ENCODE measurements at places on chromosomes 6 and 20.

GRCh38 chr6:137868721-137869548 is 1.9 kb downstream of the TNFAIP3 start:
- DNase-seq: no peak

- DNase-seq: no peak
These were observed 87.0 kb upstream of the LRFN2 start for GRCh38 chr6:40674170-40674569.

DNA sequence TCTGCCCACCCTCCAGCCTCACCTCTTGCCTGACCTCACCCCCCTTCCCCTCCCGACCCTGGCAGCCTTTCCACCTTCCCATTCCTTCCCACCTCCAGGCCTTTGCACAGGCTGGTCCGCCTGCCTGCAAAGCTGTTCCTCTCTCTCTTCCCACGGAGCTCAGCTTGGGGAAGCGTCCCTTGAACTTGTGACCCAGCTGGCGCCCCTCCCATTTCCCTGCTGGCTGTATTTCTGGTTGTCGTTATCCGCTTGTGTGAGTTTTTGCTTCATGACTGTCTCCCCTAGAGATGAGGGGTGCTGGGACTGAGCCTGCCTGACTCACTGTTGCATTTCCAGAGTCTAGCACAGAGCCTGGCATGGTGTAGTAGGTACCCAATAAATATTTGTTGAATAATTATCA is 32.5 kb downstream of the VSTM2L start:
- no peak for DNase-seq

DNA sequence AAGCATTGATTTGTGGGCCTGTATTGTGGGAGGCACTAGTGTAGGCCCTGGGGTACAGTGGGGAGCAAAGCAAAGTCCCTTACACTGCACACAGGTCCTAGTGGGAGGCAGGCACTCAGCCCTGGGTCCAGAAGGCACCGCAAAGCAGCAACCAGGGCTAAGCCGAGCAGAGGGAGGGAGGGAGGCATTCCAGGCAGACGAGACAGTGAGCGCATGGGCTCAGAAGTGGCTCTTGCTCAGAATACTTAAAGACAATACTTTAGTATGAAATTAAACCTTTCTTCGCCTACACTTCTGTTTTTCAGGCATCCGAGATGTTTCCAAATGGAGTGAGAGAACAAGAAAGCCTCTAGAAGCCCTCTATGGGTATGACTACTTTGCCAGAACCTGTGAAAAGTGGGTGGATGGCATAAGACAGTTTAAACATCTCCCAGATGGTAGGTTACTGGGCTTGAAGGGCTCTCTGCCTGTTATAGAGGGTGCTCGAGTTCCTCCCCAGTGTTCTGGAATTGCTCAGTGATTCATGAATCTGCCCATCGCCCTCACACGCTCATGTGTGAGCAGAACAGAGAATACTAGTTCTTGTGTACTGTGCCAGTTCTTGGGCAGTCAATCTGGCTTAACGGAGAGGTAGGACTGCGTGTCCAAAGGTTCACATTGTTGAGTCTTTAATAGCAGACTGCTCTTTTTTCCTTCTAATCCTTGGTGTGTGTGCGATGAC is 18.7 kb downstream of the BPHL start:
- no peak for DNase-seq

GRCh38 chr6:24640166-24640565 is 5.8 kb downstream of the KIAA0319 start:
- no peak for DNase-seq

GRCh38 chr6:145838305-145838704 is 23.7 kb upstream of the FBXO30 start:
- no peak for DNase-seq

- DNase-seq: no peak
These were observed 88.0 kb downstream of the PRND start for GRCh38 chr20:4809707-4810106.

DNA sequence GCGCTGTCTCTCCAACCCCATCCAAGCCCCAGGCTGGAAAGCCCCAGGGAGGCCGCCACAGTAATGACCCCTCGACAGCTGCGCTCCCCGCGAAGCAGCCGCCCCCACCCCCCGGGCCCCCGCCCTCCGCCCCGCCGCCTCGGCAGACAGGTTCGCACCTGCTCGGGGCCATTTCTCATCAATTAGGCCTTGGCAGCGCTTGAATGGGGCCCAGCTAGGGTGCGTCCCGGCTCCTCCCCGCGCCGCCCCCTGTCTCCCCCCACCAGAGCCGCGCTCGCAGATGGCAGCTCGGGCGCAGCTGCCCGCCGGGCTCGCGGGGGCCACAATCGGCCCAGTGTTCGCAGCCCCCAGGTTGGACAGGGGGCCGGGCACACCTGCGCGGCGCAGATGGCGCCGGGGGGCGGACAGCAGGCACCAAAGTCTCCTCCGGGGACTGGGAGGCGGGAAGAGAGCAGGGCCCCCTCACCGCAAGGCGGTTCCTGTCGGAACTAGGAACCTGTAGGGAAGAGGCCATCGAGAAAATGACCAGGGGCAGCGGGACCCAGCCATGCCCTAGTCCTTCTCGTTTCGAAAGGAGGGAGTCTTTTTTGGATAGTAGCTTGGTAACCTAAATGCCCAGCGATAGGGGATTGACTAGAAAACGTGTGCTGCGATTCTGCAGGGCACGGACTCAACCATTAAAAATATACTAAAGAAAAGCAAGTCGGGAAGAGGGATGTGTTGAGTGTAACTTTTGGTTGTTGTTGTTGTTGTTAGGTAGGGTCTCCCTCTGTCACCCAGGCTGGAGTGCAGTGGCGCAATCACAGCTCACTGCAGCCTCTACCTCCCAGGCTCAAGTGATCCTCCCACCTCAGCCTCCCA is 83.2 kb upstream of the EYA2 start:
- no peak for DNase-seq

DNA sequence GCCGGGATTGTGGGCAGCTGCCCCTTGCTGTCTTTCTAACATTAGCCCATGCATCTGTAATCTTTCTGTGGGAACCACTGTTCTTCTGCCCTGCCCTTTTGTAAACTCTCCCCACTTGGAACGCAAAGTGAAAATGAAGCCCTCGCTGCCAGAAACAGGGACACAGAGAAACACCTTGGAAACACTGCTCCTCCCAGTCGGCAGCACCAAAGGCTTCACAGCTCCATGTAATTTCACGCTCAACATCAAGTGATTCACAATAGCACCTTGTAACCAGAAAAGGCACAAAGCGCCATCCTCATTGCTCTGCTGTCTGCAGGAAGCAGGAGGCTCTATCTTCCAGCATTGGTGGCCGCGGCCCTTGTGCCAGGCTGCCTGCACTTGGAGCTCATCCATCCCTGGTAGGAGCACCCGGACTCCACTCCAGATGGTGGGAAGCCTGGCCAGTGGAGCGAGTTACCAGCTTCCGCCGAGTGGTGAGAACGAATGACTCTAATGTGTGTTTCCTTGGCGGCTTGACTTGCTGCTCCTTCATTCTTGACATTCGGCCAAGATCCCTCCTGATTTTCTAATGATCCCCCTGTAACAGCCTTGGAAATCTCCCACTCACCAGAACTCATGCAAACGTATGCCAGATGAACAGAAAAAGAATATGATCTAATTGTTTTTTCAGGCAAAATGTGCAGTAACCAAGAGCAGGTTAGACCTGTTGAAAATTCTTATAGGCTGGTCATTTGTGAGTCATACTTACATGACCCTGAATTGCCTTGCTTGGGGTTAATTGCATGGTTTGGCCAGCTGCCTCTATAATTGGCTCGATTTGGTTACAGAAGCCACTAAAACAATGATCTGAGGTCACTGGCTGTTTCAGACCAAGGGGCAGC is 169.1 kb upstream of the CDYL start:
- DNase-seq: no peak

DNA sequence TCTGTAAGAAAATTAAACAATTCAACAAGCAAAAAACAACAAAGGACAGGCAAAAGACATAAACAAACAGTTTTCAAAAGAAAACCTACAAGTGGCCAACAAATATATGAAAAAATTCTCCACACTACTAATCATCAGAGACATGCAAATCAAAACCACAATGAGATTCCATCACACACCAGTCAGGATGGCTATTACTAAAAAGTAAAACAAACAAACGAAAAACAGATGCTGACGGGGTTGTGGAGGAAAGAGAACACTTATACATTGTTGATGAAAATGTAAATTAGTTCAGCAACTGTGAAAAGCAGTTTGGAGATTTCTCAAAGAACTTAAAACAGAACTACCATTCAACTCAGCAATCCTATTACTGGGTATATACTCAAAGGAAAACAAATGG is 537.6 kb downstream of the HDGFL1 start:
- no peak for DNase-seq

- no peak for DNase-seq
These were observed 5.2 kb downstream of the RAET1G start for GRCh38 chr6:149917679-149918078.

DNA sequence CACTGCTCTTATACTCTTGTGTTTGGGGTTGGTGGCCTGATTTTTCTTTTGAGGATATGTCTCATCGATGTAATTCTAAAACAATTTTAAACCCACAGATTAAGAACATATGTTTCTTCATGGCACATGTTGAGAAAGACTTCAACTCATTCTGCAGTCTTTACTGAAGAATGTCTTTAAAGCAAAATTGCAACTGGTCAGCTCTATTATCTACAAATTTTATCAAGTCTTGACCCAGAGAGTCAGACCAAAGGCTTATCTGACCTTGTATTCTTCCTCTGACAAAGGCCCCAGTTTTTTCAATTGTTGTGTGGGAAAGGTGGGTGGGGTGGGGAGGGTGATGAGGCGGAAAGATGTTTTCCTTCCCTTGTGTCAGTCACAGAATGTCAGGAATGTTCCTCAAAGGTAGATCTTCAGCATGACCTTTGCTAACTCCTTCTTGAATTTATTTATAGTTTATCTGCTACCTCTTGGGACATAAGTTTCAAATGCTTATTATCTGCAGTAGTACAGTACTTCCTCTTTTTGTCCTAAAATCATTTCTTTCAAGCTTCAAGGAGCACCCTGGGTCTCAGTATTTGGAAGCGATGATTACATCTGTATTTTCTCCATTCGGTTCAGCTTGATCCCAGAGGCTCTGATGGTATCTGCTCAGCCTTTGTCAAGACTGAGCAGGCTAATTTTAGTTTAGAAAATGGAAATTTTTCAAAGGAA is 63.2 kb upstream of the TIAM2 start:
- DNase-seq: no peak

- DNase-seq: no peak
These were observed 21.1 kb upstream of the TOP1 start for GRCh38 chr20:41007481-41007880.

GRCh38 chr20:6240059-6240458 is 117.2 kb upstream of the FERMT1 start:
- no peak for DNase-seq

DNA sequence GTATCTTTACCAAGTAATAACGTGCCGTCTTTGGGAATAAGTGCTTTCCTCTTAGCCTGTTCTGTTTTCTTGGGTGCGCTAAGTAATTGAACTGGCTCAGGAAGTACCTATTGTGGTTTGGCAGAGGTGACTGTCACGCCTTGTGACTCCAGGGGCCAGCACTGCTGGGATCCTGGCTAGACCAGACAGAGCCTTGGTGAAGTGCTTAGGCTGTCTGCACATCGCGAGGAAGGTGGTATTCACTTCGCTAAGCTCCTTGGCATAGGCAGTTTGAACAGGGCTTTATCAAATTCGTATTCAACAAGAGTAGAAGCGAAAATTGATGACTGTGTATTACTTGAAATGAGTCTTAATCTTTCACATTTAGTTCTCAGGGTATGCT is 17.6 kb downstream of the PRDM1 start:
- no peak for DNase-seq

DNA sequence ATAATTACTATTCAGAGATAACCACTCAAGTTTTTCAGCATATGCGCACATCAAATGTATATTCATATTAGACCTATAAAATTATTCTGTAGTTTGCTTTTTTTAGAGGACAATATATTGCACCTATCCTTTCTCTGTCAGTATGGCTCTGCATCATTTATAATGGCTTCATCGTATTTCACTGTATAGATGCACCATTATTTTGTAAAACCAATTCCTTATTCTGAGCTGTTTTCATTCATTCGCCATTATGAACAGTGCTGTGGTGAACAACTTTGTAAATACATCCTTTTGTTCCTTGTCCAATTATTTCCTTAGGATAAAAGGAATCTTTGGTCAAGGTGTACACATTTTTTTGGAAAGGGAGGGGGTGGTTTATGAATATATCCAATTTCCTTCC is 29.2 kb upstream of the BCAS4 start:
- no peak for DNase-seq

GRCh38 chr6:133553652-133554051 is 312.5 kb downstream of the EYA4 start:
- no peak for DNase-seq

Data from memory B cell (primary cell).